ENCODE measurements at places on chromosomes 4 and X. TPM values are rescaled to one million over a fixed set of nuclear protein-coding genes. Genes with fewer than 3 reads are reported as not detected.

The FBXW7 gene
- total RNA-seq, result 36.5 TPM

The TMEM271 gene
- total RNA-seq, result not detected

The CLNK gene
- total RNA-seq, result not detected

The FAM47A gene
- not detected for total RNA-seq

The STS gene
- 15.1 TPM for total RNA-seq

The PIR gene
- total RNA-seq, result 20.6 TPM

The MAGEA4 gene
- total RNA-seq, result not detected

DNA sequence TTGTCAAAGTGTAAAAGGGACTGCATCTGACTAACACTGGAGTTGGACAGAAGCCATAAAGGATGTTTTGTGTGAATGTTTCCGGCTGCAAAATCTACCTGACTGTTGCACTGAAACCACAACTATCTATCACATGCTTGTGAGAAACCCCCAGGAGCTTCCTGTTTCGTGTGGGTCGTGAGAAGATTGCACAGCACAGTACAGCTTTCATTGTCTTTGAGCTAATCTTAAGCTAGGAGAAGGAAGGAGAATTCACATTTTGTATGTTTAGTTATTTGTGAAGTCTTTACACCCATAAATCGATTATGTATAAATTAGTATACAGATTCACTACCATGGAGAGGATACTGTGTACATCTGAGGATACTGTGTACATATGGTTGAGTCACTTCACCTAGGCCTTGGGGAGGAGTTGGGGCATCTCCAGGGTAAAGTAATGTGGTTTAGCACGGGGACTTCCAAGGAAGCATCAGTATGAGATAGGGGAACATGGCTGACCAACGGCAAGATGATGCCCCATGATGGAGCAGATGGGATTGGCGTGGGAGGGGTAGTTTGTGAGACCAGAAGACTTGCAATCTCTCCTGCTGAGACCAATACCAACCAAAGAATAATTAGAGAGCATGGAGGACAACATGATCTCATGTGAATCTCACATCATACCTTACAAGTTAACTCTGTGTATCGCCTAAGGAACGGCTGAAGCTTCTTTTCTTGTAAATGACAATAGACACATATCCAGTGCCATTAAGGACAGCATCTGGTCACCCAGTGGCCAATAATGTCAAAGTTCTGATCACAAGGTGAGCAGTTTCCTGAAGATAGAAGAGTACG, 43.1 kb upstream of the FAM9C start:
- no peak for DNase-seq

DNA sequence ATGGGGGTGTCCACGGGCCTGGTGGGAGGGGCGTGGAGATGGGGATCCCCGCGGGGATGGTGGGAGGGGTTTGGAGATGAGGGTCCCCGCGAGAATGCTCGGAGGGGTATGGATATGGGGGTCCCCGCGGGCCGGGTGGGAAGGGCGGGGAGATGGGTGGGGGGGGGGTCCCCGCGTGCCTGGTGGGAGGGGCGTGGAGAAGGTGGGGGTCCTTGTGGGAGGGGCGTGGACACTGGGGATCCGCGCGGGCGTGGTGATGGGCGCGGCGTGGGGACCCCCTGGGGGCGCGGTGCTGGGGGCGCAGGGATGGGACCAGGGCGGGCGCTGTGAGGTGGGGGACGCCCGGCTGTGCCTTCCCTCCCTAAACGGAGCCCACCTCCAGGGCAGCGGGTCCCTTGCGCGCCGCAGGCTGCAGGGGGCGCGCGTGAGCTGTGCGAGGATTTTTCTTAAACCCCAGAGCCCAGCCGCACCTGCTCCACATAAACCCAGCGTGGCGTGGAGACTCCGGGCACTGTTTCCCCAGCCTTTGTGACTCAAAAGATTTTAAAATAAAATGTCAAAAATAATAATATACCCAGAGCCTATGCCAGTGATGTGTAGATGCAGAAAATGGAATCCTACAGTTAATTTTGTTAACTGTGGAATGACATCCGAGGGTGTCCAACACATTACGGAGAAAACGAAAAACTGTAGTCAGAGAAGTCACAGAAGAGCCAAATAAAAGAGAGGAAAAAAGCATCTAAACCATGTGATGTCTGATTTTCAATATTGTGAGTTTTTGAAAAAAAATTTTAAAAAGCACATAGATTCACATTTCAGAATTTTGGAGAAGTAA, 1.5 kb upstream of the ASMTL start:
- DNase-seq, result peak; percentile 85

- no peak for DNase-seq
Measured at GRCh38 chr4:145565328-145565727, 53.9 kb upstream of the MMAA start.

DNA sequence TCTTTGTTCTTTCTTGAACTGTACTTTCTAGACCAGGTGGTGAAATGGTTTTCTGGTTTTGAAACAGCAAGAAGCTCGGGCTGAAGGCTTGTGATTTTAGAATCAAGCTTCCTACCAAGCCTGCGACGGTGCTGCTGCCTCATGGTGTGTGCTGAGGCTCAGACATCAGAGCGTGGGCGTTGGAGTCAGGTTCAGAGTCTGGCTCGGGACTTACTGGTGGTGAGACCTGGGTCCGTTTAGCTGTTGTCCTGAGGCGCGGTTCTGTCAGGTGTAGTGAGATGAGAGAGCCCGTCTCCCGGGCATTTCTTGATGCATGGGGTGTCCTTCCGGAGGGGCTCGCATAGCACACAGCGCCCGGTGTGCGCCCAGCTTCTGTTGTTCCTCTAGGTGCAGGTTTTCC, 19.7 kb upstream of the TADA2B start:
- no peak for DNase-seq

- no peak for DNase-seq
Measured at GRCh38 chr4:36099509-36099908, 144.8 kb downstream of the ARAP2 start.

- no peak for DNase-seq
Measured at GRCh38 chr4:38141808-38142500, 181.8 kb downstream of the PTTG2 start.

DNA sequence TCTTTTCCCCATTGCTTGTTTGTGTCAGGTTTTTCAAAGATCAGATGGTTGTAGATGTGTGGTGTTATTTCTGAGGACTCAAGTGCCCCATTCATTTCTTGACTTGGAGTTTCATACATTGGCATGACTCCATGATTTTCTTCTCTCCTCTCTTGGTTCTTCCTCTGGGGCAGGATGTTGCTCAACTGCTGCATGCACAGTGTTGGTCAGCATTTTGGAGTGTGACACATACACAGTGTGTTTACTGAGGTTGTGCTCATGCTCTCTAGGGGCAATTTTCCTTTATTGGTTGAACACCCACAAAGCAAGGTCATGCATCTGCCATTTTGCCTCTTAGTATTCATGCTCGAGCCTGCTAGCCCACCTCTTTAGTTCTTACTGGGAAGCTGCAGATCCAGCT, 1993.8 kb downstream of the ARAP2 start:
- no peak for DNase-seq

DNA sequence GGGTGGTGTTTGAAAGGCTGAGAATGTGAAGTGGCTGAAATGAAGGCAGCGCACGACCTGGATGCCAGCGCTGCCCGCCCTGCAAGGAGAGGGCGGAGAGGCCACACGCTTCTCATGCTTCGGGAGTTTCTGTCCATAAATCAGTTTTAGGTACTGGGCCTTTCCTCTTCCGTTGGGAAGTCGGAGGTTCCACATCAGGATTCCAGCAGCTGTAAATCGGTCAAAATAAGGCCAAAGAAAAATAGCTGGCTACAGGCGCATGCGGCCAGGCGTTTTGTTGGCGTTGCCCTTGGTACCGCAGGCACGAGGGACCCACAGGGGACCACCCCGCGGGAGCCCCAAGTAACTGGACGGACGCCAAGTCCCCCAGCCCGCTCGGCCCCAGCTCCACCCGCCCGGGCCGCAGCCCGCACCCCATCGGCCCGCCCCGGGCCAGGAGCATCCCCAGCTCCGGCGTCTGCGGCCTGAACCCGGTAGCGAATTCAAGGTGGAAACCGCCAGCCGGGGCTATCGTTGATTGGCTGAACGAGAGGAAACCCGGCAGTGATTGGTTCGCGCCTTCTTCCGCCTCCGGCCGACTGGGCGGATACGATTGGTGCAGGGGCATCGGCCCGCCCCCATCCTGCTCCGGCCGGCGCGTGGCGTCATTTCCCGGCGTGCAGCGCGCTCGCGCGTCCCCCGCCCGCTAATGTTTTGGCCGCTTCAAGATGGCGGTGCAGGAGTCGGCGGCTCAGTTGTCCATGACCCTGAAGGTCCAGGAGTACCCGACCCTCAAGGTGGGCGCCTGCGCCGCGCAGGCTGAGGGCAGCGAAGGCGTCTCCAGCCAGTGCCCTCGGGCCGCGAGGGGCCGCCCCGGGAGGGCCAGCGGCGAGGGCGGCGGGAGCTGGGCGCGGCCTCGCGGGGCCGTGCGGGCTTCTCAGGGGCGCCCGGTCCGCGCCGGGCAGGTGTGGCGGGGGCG, at the start of gene MAEA:
MAEA (plus strand) TSS at position 685 of the 958 bp plus-strand sequence; CDS start at position 708, 23 bp downstream.
- DNase-seq, result peak; percentile 95

DNA sequence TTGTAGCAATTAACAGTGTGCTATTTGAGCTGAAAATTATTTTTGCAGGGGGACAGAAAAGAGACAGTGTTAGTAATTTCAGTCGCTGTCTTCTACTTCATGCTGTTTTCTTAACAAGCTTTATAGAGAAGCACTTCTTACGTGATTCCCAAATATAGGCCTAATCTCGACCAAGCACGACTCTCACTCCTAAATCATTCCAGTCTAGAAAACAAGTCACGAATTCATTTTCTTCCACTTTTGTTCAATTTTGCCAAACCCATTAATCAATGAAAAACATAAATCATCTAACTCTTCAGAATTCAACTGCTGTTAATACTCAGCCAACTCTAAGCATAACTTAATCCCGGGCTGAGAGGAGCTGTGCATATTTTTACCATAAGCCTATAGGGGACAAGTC, 21.0 kb upstream of the FHL1 start:
- DNase-seq, result no peak

DNA sequence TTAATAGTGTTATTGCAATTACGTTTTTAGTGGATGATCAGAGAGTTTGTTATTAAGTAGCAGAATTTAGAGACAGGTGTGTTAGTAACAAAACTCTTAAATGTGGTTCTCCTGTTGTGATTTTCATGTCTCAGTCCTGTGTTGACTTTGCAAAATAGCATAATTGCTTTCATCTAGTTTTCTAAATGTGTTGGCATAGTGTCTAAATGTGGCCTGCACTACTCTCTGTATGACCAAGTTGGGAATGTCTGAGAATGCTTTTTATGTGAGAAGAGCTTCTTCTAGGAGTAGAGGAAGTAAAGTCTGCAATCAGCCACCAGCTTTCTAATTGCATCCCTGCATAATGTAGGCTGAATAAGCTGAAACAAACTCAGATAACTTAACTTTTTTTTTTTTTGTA, 158.6 kb upstream of the FAT1 start:
- no peak for DNase-seq

DNA sequence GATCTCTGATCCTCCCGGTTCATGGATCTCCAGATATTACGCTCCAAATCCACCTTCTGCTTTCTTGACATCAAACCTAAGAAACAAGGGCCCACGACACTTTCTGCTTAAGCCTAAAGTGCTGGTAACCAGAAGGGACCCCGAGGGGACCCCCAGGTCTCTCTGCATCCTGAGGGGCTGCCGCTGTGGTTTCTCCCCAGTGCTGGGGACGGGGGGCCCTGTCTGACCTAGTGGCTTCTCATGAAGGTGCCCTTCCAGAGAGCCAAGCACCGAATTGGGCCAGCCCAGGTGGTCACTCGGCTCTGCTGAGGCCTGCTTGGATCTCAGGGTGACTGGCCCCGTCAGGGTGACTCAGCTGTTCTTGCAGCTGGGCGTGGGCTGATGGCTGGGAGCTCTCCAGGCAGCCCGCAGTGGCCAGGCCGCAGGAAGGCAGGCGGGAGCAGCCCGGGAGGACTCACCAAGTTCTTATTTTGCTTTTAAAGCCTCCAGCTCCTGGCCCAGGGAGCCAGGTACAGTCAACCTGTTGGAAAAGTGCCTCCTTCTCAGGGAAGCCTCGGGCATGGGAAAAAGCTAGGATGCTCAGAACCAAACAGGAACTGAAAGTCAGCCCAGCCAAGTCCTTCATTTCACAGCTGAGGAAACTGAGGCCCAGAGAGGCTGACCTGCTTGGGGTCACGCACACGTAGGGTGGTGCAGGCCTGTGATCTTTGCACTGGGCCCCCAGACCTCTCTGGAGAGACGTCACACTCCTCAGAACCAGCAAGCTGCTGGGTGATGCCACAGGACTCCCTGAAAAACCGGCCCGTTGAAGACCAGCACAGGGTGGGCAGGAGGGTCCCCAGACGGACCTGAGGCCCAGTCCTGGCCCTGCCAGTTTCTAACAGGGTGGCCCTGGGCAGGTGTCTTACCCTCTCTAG, 16.7 kb downstream of the BLOC1S4 start:
- peak; percentile 86 for DNase-seq

- DNase-seq, result no peak
Measured at GRCh38 chr4:180434131-180434895, 1808.9 kb upstream of the TENM3 start.

DNA sequence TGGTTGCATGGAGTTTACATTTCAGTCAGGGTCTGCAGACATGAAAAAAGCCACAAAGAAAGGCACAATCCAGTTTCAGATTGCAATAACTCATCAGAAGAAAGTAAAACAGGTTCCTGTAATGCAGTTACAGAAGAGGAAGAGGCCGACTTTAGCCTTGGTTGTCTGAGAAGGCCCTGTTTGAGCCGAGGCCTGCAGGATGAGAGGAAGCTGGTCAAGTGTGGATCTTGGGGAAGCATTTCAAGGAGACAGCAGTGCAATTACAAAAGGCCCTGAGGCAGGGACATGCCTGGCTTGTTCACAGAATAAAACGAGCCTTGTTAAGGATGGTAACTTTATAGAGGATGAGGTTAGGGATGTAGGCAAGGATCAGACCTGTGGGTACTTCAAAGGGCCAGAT, 62.4 kb downstream of the AFF2 start:
- DNase-seq, result peak; percentile 22

- no peak for DNase-seq
Measured at GRCh38 chr4:10144966-10145365, 28.4 kb upstream of the WDR1 start.

DNA sequence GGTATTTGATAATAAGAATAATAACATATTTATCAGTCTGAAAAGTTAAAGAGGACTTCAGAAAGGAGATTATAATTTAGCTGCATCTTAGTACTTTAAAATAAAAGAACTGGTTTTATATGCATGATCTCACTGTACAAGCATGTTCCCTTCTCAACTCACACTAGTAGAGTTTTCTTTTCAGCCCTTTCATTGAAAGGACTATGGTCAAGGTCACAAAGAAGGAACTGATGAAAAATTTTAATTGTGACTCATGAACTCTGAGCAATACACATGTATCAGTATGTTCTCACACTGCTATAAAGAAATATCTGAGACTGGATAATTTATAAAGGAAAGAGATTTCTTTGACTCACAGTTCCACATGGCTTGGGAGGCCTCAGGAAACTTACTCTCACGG, 73.7 kb upstream of the NDST4 start:
- DNase-seq, result no peak

DNA sequence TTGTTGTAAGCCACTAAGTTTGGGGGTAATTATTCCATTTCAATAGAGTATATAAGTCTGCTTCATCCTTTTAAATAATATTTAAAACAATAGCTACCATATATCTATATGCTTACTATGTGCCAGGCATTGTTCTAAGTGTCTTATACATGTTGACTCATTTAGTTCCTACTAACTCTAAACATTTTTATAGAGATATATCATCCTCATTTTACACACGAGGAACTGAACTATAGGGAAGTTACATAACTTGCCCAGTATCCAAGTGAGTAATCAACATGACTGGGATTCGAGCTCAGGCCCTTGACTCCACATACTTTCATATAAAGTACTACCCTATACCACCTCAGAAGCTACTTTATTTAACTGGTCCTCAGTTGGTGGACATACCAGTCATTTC, 175.3 kb upstream of the RAI2 start:
- DNase-seq, result no peak
